Stimulated activated CD4-positive, alpha-beta T cell treated with anti-CD3 and anti-CD28 coated beads, Interleukin-4, amount 100 ng/mL, for 24 hours (primary cell): ENCODE measurements at places on chromosomes 16 and 17.

GRCh38 chr16:52265446-52265861 is 281.5 kb downstream of the TOX3 start:
- DNase-seq: no peak

- DNase-seq: peak; percentile 4
Measured at GRCh38 chr16:27430923-27431484, 29.0 kb downstream of the IL21R start.

DNA sequence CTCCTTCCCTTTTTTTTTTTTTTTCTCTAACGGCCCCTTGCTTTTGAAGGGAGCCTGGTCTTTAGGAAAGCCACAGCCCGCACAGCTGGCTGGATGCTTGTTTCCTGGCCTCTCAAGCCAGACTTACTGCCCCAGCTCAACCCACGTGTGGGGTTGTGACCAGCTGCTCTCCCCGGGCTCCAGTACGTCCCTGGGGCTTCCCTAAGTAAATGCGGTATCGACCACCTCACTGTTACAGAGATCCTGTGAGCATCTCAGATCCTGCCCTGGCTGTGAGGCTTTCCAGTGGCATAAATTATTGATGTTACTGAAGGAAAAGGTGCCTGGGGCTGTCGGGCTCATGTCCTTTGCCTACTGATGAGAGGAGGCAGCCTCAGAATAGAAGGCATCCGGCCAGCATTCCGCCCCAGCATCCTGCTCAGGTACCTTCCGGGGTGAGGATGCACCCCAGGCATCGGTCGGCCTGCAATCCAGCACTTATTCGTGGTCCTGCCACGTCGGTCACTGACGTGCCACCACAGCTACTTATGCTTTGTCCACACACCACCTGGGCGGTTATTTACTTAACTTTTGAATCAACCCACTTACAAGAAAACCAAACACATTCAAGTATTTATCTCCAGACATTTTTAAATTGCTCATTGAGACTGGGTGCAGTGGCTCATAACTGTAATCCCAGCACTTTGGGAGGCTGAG is 9.6 kb downstream of the GPRC5B start:
- DNase-seq: no peak

- no peak for DNase-seq
Measured at GRCh38 chr16:2033057-2033908, 6.6 kb downstream of the NHERF2 start.

DNA sequence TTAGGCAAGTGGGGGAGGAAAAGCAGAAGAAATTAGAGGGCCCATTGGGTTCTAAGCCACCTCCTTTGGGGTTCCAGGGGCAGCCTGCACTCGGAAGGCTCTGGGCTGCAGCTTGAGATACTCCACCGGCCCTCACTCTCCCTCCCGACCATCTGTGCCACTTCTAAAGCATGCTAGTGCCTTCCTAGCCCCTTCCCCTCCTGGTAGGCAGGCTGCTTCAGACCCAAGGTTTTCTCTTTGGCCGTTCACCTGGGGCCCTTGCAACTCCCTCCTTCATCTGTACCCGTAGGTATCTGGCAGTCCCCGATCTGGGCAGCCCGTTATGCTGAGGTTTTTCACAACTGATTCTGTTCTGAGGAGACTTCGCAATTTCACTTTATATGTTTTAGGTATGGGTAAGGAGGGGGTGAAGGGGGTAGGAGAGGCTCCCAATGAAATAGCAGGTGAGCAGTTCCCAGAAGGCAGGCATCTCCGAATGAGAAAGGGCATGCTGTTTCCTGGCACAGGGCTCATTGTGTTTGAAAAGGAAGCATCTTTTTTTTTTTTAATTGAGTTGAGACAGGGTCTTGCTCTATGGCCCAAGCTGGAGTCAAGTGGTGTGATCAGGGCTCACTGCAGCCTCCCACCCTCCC is 98.7 kb downstream of the RAB11FIP4 start:
- DNase-seq: no peak

- no peak for DNase-seq
Measured at GRCh38 chr16:87681981-87682570, 79.8 kb downstream of the JPH3 start.

- no peak for DNase-seq
Measured at GRCh38 chr17:64158406-64158805, 28.5 kb upstream of the ERN1 start.

DNA sequence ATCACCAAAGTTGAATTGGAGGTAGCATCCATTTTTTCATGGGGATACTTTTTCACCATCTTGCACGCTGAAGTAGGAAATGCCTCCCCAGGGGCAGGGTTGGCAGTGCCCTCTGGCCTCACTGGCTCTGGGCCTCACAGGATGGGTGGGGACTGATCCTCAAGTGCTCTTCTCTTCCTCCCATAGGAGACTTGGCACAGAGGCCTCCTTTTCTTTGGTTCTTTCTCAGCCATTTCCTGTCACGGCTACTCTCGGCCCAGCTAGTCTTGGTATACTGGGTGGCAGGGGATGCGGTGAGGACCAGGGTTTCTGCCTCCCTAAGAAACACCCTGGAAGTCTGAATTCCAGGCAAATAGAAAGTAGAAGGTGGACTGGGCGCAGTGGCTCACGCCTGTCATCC is 58.2 kb downstream of the PECAM1 start:
- no peak for DNase-seq

GRCh38 chr16:80366023-80366422 is 174.8 kb upstream of the DYNLRB2 start:
- no peak for DNase-seq

DNA sequence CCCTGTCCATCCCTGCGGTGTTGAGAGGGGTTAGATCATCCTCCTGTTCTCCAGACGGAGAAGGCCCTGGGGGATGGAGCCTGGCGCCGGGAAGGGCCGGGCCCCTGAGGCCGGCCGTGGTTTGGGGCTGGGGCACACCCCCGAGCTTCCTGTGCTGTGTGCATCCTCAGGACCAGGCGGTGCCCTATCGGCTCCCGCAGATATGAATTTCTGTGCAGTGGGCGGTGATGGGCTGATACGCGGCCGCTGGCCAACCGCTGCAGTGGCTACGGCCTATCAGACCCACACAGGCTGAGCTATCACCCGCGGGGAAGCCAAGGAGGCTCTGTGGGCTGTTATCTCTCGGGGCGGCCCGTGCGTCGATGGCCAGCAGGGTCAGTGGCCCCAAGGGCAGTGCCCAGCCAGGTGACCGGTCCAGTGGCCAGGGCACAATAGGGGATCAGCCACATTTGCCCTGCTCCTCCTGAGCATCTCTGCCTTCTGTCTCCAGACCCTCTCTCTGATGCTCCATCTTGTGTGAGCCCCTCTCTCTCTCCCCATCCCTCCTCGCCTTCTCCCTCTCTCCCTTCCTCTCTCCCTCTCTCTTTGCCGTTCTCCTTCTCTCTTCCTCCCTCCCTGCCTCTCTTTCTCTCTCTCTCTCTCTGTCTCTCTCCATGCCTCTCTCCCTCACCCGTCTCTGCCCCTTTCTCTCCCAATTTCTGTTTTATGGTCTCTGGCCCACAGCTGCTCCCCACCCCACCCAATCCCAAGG is 38.7 kb downstream of the ZFPM1 start:
- no peak for DNase-seq

DNA sequence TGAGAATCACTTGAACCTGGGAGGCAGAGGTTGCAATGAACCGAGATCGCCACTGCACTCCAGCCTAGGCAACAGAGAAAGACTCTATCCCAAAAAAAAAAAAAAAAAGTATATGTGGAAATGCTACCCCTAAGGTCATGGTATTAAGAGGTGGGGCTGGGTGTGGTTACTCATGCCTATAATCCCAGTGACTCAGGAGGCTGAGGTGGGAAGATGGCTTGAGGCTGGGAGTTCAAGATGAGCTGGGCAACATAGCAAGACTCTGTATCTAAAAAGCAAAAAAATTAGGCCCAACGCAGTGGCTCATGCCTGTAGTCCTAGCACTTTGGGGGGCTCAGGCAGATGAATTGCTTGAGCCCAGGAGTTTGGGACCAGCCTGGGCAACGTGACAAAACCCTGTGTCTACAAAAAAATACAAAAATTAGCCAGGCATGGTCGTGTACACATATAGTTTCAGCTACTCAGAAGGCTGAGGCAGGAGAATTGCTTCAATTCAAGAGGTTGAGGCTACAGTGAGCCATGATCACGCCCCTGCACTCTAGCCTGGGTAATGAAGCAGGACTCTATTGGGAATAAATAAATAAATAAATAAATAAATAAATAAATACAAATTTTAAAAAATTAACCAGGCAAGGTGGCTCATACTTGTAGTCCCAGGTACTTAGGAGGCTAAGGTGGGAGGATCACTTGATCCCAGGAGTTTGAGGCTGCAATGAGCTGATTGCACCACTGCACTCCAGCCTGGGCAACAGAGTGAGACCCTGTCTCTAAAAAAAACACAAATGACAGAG is 32.3 kb upstream of the NUFIP2 start:
- no peak for DNase-seq

DNA sequence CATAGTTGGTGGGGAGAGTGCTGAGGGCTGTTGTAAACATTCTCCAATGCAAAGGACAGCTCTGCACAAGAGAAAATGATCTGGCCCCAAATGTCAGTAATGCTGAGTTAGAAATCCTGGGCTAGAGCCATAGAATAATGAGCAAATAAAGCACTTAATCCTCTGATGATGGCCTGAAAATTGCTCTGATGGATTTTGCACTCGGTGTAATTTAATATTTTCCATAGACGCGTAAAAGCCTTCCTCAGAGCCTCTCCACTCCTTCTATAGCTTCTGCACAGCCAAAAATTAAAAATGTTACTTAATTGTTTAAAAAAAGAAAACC is 23.7 kb downstream of the FAM20A start:
- no peak for DNase-seq

GRCh38 chr17:72699545-72699944 is 392.9 kb downstream of the SLC39A11 start:
- no peak for DNase-seq

- no peak for DNase-seq
Measured at GRCh38 chr17:8436844-8437171, 1.1 kb downstream of the NDEL1 start.

- DNase-seq: no peak
Measured at GRCh38 chr16:12293017-12293618, 316.6 kb downstream of the SNX29 start.

DNA sequence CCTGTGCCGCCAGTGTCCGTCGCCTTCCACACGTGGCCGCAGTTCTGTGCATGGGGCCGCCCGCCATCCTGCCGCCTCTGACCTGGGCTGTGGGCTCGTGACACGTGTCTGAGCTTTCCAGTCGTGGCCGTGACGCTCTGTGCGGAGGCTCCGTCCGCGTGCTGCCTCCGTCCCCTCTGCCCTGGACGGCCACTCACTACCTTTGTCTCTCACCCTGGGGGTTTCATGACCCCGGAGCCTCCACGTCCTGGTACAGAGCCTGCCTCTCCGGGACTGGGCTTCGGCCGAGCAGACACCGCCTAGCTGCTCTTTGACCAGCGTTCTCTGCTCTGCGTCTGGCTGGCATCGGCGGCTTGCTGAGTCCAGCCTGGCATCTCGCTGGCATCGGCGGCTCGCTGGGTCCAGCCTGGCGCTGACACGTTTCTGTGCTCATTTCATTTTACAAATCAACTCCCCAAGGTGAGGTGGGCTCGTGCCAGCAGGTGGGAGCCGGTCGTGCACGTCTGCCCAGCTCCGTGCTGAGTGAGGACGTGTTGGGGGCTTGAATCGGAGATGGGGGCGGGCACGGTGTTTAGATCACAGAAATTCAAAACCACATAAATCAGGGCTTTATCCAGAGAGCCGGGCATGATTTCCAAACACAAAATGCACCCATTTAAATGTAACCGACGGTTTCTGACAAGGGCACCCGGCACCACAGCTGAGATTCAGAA is 44.3 kb upstream of the GNG13 start:
- DNase-seq: no peak

- DNase-seq: peak; percentile 27
Measured at GRCh38 chr17:18961634-18962493, 9.9 kb downstream of the SLC5A10 start.

DNA sequence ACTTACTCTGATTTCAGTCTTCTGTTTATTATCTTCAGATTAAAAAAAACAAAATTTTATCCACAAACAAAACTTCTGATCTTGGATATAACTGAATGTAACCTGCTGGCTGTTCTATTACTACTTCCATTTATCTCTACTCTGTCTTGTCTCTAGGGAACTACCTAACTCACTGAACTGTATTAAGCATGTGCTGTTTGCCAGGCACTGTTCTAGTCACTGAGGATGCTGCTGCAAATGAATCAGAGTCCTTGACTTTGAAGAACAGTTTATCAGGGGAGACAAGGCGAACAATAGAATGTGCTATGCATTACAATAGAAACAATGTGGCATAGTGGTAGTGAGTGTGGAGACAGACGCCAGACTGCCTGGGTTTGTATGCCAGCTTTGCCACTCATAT is 2.3 kb upstream of the ANKRD40 start:
- no peak for DNase-seq

DNA sequence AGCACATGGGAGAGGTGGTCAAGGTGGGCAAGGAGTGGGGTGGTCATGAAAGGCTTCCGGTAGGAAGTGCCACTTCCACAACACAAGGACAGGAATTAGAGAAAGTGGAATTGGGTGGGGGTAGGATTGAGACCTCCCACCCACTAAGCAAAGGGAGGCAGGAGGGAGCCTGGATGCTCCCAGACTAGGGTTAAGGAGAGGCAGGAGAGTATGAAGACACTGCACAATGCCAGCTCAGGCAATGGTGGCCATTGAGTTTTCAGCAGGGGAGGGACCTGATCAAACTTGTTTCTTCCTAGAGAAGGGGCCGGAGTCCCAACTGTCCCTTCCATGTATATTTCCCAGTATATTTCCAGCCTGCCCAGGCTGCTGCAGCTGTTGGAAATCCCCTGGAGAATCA is 3.1 kb upstream of the RAB11FIP4 start:
- no peak for DNase-seq

DNA sequence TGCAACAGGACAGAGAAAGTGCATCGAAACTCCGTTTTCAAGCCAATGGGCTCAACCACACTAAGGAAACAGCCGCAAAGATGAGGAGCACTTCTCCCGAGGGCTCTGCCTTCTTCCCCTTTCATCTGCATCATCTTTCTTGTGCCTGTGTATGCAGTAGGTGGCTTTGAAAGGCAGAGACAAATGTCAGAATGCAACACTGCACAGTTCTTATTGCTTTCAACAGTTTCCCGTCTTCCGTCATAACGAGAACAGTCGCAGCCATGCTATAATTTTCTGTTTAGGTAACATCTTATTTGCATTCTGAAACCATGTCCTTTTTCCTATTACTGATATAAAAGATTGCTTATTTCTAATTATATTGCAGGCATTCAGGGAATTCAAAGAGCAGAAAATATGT is 205.2 kb downstream of the SLC39A11 start:
- no peak for DNase-seq

DNA sequence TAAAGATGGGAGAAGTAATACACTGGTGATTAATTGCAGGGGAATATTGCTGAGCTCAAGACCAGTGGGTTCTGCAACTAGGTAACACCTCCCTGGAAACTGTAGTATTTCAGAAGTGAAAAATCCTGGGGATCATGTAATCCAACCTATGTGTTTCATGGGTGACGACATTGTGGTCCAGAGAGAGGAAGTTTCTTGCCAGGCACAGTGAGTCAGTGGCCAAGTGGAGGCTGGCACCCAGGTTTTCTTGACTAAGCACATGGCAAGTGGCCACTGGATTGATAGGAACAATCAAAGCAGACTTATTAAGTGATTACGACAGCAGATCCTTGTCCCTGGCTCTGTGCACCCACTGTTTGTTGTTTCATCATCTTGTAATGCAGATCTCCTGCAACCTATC is 14.6 kb upstream of the CIITA start:
- no peak for DNase-seq

DNA sequence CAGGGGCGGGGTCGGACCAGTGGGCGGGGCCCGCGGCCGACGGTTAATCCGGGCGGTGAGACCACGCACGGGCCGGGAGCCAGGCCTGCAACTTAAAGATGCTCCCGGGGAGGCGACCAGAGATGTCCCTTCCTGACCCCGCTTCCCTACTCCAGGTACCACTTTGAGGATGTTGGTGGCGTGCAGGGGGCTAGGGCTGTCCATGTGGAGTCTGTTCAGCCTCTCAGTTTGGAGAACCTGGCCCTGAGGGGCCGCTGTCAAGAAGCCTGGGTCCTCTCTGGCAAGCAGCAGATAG is 580 bp downstream of the RANGRF start:
- DNase-seq: no peak
